ENCODE measurements at places on chromosomes 6 and 20.

DNA sequence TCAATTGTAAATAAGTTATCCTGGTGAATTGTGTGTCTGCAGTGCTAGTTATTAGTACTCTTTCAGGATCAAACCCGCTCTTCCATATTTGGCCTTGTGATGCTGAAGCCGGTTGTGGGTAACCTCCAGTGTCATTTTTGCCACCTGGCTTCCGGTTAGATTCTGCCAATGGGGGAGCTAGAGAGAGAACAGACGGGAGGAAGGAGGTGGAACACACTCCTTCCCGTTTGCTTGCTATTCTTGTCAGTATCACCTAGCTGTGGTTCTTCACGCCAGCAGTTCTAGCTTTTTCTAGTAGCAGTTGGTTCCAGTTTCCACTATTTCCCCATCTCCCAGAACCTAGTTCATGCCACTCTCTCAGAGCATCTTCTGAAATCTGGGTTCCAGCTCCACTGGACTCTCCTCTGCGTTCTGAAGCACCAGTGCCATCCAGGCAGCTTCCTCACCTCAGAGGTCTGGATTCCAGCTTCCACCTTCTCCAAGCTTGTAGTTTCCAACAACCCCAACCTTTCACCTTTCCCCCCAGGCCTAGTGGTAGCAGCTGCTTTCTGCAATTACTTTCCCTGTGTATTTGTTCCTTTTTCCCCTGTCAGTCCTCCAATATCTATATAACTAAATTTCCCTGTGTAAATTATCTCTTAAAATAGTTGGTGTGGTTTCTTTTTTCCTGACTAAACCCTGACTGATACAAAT lies 46.9 kb upstream of the LOC128125822 start:
- DNase-seq: peak; percentile 32

DNA sequence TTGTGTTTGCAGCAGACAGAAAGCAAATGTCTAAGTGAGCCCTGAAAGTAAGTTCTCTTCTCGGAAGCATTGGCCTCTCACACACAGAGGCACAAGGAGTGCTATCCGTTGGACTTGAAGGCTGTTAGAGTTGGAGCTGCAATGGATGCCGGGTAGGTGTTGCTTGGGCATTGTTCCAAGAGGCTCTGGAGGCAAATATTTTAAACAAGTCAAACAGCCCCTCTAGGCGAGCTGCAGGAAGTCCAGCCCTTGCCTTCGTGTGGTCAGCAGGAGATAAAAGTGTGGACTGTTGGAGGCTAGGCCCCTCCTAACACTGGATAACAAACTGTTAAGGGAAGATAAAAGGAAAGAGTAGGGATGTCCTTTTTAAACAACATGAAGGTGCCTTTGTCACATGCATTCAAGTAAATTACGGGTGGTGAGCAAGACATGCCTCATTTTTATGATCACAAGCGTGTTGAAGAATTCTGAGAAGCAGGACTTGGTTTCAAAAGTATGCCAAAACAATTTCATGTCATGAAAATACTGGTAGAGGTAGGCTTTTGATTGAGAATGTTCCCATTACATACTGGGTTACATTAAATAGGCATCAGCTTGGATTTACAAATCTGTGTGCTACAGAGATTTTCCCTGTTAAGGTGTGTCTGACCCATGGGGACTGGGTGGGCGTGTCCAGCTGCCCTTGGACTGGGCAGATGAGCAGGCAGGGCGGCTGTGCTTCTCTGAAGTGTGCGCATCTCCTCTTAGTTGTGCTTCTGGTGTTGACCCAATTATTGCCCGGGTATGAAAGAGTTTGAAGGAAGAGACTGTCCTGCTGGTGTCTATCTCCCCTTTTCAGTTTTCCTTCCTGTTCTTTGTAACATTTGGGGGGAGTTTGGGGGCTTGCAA lies 57.5 kb downstream of the RREB1 start:
- no peak for DNase-seq

DNA sequence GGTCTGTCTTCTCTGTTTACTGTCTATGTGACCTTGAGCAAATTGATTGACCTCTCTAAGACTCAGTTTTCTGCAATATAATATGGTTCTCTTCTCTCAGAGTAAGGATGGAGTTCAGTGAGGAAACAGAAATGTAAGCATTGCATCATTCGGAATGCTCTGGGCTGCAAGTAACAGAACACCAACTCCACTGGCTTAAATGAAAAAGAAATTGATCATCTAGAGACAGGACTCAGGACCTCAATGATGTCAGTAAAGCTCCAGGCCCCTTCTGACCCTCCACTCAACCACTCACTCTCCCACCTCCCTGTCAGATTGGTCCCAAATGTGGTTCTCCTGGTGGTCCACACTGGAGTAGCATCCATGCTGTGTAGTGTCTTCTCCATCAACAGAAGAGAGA lies 31.9 kb downstream of the FAM110A start:
- DNase-seq: no peak

GRCh38 chr6:39189915-39190544 lies 39.2 kb downstream of the KCNK5 start:
- peak; percentile 88 for DNase-seq

- no peak for DNase-seq
Measured at GRCh38 chr6:152588456-152588855, 48.7 kb downstream of the SYNE1 start.

DNA sequence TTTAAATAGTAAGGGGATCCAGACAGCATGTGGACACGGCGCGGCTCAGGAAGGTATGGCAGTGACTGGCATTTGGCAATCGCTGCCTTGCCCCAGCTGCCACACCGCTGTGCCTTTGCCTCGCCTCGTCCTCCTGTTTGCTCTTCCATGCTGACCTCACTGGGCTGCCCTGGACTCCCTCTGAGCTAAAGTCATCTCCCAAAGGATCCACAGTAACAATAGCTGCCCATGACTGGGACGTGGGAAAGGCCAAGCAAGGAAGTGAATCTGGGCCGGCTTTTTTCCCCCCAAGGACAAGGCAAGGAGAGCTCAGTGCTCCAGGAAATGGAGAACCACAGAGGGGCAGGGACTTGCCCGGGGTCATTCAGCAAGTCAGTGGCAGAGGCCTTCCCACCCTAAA lies 48.1 kb downstream of the JPH2 start:
- DNase-seq: no peak

DNA sequence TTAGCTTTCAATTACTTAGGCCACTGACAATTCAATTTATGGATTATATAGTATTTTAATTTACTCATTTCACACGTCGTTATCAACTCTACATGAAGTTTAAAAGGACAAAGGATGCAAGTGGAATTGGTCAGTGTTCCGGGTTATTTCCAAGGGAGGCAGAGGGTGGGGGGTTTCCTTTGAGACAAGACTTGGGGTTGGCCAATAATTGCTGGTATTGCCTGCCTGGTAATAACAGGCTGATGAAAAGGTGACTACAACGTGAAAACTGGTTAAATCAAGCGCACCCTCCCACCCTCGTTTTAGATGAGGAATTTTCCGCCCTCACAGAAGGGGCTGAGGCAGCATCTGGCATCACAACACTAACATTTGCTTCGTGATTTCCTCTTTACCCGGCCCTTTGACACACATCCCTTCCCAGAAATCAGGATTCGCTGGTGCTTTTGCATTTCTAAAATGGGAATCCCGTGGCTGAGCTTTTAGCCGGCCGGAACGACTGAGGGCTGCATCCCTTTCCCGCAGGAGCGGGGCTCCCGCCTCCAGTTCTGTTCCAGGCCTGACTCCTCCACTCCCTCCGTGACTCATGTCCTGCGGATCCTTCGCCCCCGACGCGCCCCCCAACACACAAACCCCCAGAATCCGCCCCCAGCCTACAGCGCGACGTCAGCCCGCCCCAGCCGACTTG lies 999 bp upstream of the PIM1 start:
- peak; percentile 59 for DNase-seq

GRCh38 chr6:44367681-44368080 lies 19.8 kb upstream of the CDC5L start:
- DNase-seq: no peak

GRCh38 chr6:107488875-107489635 lies 862 bp upstream of the SOBP start:
- peak; percentile 86 for DNase-seq

DNA sequence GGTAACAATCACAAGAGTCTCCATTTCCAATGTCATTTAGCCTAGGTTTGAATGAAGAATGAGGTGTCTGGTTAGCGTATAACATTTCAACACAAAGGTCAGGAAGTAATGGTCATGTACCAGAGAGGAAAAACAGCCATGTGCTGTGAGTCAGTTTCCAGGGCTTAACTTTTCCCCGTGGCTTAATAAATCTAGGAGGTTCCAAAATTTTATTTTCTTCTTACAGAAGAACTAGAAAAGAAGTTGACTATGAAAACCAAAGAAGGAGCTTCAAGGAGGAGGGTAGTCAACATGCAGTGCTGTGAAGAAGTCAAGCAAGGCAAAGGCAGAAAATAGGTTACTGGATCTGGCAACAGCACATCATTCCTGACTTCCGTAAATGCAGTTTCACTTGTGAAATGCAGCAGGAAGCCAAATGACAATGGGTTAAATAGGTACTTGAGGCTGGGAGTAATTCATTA lies 8.4 kb upstream of the GABRR2 start:
- DNase-seq: peak; percentile 32

DNA sequence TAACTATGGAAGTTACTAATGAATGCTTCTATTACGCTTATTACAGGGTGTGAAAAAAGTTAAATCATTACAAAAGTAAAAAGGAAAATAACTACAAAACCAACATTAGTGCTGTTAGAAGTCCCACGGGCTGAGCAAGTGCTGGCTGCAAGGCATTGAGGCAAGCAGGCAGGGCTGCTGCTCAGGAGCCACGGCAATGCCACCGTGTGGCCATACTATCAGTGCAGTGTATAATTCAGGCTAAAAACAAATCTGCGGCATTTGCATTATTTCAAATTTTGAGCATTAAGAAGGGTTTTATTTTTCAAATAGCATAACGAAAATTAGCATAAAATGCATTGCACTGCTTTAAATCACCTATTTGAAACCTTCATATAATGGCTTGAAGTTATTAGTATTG lies 17.1 kb downstream of the IFNGR1 start:
- peak; percentile 22 for DNase-seq

DNA sequence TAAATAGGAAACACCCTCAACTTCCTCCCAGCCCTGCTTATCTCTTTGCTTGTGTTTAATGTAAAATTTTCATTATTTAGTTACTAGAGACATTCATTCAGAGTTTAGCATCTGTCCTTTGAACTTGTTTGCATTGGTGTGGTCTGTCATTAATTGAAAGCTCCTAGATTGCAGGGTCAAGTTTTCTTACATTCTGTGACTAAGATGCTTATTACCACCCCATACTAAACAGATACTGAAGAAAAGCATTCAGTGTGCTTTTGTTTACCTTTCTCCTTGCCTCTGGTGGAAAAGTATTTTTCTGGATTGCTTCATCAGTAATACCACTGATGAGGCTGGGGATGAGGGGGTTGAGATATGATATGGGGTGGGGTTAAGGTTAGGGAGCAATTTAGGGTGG lies 199.0 kb downstream of the SAMD5 start:
- no peak for DNase-seq

GRCh38 chr6:113627480-113627879 lies 229.7 kb upstream of the MARCKS start:
- DNase-seq: no peak

GRCh38 chr6:109799664-109800063 lies 108.6 kb downstream of the FIG4 start:
- DNase-seq: no peak

GRCh38 chr6:39819228-39819627 lies 27.1 kb downstream of the DAAM2 start:
- no peak for DNase-seq

GRCh38 chr6:52587001-52587400 lies 10.1 kb upstream of the TRAM2 start:
- no peak for DNase-seq

DNA sequence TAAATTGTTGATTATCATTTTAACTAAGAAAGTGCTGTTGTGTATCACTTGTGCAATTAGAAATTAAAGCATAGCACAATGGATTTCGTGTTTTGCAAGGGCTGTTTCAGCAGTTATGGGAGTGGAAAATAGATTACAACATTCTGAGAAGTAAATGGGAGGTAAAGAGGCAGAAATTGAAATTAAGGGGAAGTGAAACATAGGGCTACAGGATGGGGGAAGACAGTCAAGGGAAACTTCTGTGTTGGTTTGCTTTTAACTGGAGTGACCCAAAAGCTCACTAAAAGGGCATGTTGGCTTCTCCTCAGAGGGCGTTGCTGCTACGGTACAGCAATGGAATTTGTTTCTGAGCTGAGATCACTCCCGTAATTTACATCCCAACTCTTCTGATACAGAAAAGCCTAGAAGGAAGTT lies 147.5 kb downstream of the BCAS1 start:
- no peak for DNase-seq

GRCh38 chr6:151690768-151691562 lies 116.5 kb upstream of the ESR1 start:
- DNase-seq: no peak

DNA sequence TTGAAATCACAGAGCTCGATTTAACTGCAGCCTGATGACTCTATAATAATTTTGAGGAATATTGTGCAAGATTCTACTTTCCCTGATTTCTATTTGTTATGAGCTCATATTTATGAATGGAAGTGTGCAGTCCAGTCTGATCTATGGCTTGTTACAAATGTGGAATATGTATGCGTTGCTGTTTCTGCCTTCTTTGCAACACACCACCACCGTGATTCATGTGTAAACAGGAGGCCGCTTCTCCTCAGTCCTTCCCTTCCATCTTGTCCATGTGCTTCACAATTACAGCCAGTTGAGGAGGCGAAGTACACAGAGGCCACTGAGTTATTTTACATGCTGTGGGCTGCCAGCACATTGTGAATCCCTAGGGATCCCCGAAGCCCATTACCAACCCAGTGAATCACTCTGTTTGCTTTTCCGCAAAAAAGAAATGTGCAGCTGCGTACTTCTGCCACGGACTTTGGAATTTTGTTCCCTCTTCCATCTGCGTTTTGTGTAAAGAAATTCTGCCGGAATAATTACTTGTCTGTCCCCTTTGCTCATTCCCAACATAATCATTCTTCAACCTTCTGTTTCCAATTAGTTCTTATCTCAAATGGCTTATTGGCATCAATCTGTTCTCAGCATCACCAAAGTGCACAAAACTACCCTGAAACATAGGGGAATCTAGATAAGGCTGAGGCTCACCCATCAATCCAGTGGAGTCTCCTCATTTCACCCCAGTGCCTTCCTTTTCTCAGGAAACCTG lies 551.6 kb upstream of the CITED2 start:
- DNase-seq: no peak

DNA sequence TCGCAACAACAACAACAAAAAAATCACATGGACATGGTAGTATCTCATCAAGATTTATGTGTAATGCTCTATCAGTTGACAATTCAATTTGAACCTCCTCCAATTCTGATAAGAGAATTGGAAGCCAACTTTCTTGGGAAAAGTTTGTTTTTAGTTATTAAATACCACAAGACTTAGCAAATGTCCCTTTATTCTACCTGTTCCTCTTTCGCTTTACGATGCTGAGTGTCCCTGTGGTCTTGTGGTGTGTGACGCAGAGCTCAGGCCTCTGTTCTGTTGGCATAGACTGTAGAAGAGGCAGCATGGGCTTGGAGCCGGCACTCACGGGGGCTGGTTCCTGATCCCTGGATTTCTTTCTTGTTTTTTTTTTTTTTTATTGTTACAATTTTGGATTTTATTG lies 76.7 kb downstream of the PSMB1 start:
- no peak for DNase-seq

GRCh38 chr6:79586548-79586947 lies 44.6 kb upstream of the SH3BGRL2 start:
- DNase-seq: peak; percentile 74

GRCh38 chr6:111423960-111424846 lies 58.8 kb downstream of the REV3L start:
- no peak for DNase-seq
